Activated CD8-positive, alpha-beta T cell treated with anti-CD3 and anti-CD28 coated beads for 36 hours (primary cell): ENCODE measurements at places on chromosomes 1 and 21. TPM values are rescaled to one million over a fixed set of nuclear protein-coding genes. Genes with fewer than 3 reads are reported as not detected.
A peak's percentile ranks its signal among the peaks of the same experiment; 100 is the strongest.

DNA sequence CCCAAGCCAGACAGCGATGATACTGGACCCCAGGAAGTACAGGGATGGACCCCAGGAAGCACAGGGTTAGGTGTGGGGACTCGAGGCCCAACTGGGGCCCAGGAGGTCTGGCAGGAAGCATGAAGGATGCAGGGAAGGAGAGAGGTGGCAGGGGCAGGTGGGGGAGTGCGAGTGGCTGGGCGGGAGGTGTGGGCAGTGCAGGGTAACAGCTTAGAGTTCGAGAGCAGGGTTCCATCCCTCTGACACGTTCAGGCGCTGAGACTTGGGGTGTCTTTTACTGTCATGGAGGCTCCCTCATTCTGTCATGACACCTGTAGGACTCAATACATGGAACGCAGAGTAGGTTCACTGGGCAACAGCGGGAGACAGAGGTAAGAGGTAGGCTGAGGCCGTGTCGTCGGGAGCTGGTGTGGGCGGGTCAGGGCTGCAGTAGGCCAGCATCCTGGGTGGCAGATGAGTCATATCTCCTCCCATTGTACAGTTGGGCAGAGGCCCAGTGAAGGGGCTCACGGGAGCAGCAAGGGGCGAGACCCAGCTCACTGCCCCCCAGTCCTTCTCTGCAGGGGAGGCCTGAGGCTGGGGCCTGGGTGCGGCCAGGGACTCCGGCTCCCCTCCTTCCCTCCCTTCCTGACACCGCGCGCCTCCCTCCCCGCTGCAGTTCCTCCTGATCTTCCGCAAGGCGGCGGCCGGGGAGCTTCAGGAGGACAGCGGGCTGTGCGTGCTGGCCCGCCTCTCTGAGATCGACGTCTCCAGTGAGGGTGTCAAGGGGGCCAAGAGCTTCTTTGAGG lies 11.6 kb upstream of the CTRC start:
- no peak for DNase-seq

DNA sequence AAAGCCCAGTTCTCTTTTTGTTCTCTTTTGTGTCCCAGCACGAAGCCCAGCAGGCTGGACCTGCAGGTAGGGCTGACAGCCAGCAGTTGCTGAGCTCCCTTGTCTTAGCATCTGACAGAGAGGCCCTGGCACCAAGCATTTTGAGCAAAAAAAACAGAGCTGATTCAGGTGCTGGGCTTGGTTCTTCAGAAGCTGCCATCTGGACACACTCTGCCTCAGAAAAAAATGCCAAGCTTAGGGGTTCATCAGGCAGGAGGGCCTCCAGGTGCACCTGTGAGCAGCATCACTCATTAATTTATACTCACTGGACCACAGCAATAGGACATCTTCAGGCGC lies 167.1 kb upstream of the PLD5 start:
- DNase-seq = no peak

GRCh38 chr1:171468120-171468750 lies 17.1 kb upstream of the PRRC2C start:
- DNase-seq = no peak

HOOK1 gene
- 15.9 TPM for total RNA-seq

NFASC gene
- not detected for total RNA-seq

- DNase-seq = no peak
Observed at GRCh38 chr1:177770096-177770495, 199.8 kb downstream of the SEC16B start.

OXCT2 gene
- 2.7 TPM for total RNA-seq

GRCh38 chr1:96445302-96445701 lies 276.3 kb upstream of the PTBP2 start:
- DNase-seq = no peak

HTR1D gene
- not detected for total RNA-seq

DNA sequence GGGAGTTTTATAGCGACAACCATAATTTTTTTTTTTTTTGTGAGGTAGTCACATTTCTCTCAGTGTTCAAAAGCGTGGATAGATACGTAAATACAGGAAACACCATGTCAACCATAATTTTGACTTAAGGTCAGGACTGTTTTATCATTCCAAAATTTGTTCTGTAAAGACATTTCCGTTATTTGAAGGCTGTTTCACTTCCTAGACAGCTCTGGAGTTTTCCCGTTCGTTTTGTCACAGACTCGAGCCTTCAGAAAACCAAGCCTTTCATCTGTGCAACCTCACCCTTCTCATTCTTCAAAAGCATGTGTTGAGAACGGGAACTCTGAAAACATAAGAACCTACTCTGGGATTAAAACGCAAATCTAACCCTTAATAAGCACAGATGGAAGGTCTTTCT lies 17.9 kb downstream of the SIM2 start:
- DNase-seq = no peak

- no peak for DNase-seq
Observed at GRCh38 chr1:156430866-156431265, 61.9 kb downstream of the RHBG start.

DNA sequence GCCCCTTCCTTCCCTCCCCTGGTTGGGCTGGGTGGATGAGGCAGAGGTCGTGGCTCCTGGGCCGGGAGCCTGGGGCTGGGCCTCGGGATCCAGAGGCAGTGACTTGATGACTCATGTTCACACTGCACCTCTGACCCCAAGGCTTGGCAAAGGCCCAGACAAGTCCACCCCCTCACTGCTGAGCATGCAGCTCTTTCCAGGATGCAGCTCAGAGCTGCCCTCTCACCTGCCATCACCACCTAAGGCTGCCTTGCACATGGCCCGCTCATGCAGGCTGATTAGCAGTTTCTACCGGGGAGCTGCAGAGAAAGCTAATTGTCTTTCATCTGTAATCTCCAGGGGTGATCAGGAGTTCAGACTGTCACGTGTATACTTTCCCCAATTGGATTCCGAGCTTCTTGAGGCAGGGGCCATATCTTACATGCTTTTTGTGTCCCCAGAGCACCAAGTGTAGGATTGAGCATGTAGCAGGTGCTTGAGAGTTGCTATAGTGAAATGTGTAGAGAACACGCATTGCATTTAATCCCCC lies 62.1 kb downstream of the LRRN2 start:
- peak; percentile 25 for DNase-seq

FCRLB gene
- total RNA-seq = 0.49 TPM

DNA sequence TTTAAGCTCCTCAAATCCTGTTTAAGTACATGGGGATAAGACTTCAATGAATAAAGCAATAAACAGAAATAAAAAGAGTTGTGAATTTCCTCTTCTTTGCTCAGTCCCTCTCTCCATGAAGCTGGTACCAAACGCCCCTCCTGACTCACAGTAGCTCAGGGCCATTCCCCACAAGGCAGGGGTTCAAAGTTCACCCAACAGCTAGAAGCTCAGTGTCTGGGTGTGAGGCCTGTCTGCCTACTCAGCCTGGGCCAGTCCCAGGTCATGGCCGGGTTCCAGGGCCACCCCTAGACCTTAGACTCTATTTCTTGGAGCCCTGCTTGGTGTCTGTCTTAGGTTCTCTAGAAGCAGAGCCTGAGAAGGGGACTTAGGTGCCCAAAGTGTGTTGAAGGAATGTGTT lies 251.5 kb downstream of the GRIK3 start:
- DNase-seq = no peak

FNDC5 gene
- not detected for total RNA-seq

GRCh38 chr1:170749959-170750358 lies 86.0 kb downstream of the PRRX1 start:
- DNase-seq = no peak

NEK2 gene
- total RNA-seq = 29.9 TPM

DNA sequence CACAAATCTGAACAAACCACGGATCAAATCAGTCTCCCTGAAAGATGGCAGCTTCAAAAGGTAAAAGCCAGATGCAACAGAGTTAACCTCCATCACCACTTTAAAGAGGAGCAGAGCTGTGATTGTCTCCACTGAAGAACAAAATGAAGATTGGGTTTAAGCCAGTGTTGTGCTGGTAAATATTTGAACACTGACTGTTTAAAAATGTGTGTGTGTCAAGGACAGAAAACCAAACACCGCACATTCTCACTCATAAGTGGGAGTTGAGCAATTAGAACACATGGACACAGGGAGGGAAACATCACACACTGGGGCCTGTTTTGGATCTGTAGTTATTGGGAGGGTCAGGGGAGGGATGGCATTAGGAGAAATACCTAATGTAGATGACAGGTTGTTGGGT lies 83.9 kb downstream of the ST6GALNAC5 start:
- DNase-seq = no peak

GRCh38 chr1:217313096-217313495 lies 317.8 kb downstream of the GPATCH2 start:
- no peak for DNase-seq

GRCh38 chr1:236421022-236421421 lies 26.9 kb downstream of the EDARADD start:
- peak; percentile 24 for DNase-seq

GRCh38 chr1:218299416-218299815 lies 14.3 kb downstream of the RRP15 start:
- no peak for DNase-seq

- DNase-seq = no peak
Observed at GRCh38 chr1:115722221-115722620, 46.3 kb downstream of the CASQ2 start.

DNA sequence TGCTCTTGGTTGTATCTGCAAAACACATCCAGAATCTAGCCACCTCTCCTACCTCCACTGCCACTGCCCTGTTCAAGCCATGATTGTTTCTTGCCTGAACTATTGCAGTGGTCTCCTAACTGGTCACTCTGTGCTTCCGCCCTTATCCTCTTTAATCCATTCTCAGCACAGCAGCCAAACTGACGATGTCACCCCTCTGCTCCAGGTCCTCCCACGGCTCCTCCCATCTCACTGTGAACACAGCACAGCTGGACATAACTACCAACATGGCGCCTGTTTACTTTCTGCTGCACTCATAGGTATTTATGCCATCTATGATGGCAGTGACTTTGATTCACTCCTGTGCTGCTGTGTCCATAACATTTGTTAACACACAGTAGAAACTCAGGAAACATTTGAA lies 406.7 kb downstream of the DISC1 start:
- DNase-seq = no peak

DNA sequence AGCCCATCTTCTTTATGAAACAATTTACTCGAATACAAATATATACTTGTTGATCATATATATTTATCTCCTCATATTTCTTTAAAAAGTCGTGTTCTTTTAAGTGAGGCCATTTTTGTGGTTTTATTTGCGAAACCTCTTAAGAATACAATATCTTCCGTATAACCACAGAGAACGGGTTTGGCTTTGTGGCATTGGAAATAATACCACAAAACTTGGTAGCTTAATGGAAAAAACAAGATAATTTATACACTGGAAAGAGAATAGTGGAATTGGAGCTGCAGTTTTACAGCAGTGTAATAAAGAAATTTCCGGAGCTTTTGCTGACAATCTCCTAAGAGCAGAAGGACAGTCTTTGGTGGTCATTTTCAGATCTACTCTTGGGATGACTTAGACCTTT lies 29.4 kb downstream of the PTGFR start:
- no peak for DNase-seq

SLC1A7 gene
- not detected for total RNA-seq
